Central memory CD4-positive, alpha-beta T cell (primary cell): ENCODE measurements at places on chromosomes 4 and X.
A peak's percentile ranks its signal among the peaks of the same experiment; 100 is the strongest.

GRCh38 chr4:96523611-96524010 is 683.7 kb downstream of the PDHA2 start:
- DNase-seq, result no peak

DNA sequence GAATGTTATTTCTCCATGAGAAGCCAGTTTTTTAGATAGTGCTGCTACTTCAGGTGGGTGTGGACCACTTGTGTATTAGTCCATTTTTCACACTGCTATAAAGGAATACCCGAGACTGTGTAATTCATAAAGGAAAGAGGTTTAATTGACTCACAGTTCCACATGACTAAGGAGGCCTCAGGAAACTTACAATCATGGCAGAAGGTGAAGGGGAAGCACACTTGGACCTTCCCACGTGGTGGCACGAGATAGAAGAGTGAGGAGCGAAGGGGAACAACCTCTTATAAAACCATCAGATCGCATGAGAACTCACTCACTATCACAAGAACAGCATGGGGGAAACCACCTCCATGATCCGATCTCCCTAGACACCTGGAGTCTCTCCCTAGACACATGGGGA is 3.4 kb upstream of the PPID start:
- DNase-seq, result no peak

GRCh38 chr4:164924670-164925238 is 47.8 kb downstream of the APELA start:
- DNase-seq, result no peak

GRCh38 chrX:133171962-133172708 is 46.0 kb downstream of the TFDP3 start:
- no peak for DNase-seq

DNA sequence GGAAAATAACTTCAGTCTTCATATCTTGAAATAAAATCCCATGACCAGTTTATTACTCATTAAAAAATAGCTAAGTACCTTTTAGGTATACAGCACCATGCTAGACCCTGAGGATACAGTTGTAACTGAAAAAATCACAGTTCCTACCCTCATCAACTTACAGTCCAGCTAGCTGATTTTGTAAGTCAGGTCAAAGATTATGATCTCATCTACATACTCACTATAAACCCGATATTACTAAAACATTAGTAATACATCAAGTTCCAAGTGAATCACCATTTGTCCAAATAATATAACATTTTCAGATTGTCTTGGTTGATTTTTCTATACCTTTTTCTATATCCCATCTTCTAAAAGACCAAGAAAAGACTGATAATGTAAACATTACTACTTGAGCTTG is 333.9 kb downstream of the INPP4B start:
- DNase-seq, result no peak

- no peak for DNase-seq
These were observed 383.0 kb upstream of the TENM3 start for GRCh38 chr4:181860157-181860556.

- no peak for DNase-seq
These were observed 466 bp upstream of the CCNA2 start for GRCh38 chr4:121824171-121824527.

GRCh38 chrX:119236623-119237561 is 807 bp downstream of the PGRMC1 start:
- peak; percentile 11 for DNase-seq

- DNase-seq, result no peak
These were observed 17.0 kb downstream of the ELF4 start for GRCh38 chrX:130093271-130093670.

GRCh38 chr4:27917381-27917780 is 1056.7 kb downstream of the STIM2 start:
- DNase-seq, result no peak

DNA sequence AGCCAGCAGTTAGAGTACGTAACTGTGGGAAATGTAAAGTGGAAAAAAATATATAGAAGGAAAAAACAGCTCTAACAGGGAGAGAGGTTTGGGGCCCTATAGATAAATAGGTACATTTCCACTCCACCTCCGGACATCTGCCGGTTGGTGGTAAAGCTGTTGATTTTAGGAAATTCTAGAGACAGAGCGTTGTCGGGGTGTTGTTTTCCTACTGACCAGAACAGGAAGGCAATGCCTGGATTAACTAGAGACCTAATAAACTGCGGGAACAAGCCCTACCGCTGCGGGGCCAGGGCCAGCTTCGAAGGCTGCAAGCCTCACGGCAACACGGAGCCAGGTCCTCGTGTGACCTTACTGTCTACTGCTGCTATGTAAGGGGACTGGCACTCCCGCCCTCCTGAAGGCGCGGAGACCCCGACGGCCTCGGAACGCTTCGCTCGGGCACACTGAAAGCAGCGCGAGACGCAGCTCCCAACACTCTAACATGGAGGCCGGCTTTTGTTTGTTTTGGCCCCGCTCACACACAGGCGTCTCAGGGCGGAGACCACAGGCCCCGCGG is 702 bp upstream of the CDKN2AIP start:
- DNase-seq, result no peak

DNA sequence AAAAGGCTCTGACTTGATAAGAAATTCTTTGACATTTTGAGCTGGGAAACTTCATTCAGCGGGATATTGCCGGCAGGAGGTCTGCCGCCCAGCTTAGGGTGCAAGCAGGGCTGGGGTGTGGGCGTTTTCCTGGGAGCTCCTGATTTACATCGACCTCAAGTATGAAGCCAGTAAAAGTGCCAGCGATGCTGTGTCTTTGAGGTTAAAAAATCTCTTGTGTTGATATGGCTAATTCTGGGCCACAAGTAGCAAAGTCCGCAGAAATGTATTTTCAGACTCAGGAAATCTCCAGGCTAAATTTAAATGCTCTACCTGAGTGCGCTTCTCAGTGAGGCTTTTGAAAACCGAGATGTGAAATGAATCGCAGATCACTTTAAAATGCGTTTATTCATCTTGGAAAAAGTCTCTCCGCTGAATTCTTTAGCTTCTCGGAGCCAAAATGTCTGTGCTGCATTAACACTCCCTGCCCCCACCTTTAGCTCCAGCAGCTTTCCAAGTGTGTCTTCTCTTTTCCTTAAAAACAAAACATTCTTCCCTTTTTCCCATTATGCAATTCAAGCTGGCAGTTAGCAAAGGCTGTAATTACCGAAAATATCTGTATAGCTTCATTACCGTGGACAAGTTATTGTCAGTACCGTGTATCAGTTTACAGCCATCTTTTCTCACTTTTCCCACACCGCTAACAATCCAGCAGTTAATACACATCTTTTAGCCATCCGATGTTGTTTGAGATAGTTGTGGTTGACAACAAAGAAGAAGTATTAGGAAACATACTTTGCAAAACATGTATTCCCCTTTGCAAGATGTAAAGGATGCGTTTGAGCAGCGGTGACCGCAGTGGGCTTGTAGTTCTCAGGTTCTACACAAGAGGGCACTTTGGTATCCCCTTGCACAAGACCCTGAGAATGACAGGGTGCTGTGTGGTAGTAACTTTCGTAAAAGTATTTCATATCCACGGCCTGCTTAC is 136.0 kb upstream of the STX18 start:
- no peak for DNase-seq

DNA sequence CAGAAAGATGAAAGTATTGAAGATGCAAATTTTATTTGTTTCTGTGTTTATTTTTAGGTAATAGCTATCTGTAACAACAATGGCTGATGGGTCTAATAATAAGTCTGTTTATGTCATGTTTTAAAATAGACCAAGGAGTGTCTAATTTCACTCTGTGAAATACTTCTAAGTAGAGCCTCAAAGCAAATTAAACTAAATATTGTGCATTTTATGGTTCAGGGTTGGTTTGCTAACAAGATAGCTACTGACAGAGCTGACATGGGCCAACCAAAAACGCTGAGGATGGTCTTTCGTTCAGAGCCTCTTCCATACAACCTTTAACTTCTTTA is 437.6 kb upstream of the CTSO start:
- DNase-seq, result no peak

GRCh38 chr4:176377780-176378179 is 58.0 kb downstream of the SPCS3 start:
- no peak for DNase-seq

- DNase-seq, result no peak
These were observed 62.7 kb downstream of the SH3RF1 start for GRCh38 chr4:169208090-169208455.

GRCh38 chr4:25310066-25310802 is 2.3 kb upstream of the ZCCHC4 start:
- no peak for DNase-seq

- DNase-seq, result no peak
These were observed 26.5 kb upstream of the SPANXN4 start for GRCh38 chrX:142999199-142999701.

- no peak for DNase-seq
These were observed 287.2 kb downstream of the INPP4B start for GRCh38 chr4:142558851-142559250.

GRCh38 chr4:27428661-27429060 is 568.0 kb downstream of the STIM2 start:
- no peak for DNase-seq

- DNase-seq, result no peak
These were observed 41.8 kb downstream of the OCRL start for GRCh38 chrX:129581904-129582303.

GRCh38 chrX:114046695-114047279 is 537.1 kb upstream of the HTR2C start:
- DNase-seq, result no peak
